ENCODE measurements at places on chromosomes 1 and 21.

- no peak for DNase-seq
Measured at GRCh38 chr1:14881775-14882672, 271.5 kb upstream of the TMEM51 start.

GRCh38 chr1:201409440-201409839 lies 10.3 kb upstream of the LAD1 start:
- DNase-seq = no peak

GRCh38 chr1:48793863-48794262 lies 17.2 kb upstream of the BEND5 start:
- DNase-seq = no peak

DNA sequence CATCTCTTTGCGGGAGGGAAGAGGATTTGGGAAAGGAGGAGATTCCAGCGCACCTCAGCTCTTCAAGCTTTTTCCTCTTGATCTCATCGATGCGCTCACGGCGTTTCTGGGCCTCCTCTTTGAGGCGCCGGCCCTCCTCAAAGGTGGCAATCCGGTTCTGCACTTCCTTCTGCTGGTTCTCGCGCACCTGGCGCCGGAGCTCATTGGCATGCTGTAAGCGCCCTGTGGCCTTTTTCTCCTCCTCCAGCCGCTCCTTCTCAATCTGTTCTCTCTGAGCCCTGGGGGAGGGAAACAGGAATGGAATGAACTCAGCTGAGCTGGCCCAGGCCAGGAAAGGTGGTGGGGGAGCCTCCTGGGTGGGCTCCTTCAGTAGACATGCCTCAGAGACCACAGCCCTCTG lies 10.4 kb upstream of the VSIG8 start:
- no peak for DNase-seq

DNA sequence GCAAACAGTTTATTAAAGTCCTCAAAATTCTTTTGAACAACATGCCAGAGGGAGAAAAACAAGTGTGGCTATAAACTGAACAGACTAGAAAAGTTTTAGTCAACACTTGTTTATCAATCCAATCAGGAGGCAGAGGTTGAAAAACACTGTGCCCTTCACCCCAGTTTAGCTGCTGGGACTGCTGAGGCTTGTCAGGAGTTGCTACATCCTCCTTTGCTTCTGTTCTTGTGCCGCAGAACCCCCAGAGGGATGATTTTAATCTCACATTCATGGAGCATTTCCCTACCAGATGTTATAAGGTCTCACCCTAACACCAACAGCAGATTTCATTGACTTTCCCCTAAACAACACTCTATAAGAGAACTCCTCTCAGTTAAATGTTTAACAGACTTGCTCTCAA lies 321.2 kb downstream of the VAV3 start:
- no peak for DNase-seq

GRCh38 chr1:239247285-239247684 lies 139.1 kb upstream of the CHRM3 start:
- DNase-seq = no peak

GRCh38 chr1:65378247-65378946 lies 42.1 kb upstream of the LEPR start:
- DNase-seq = no peak

DNA sequence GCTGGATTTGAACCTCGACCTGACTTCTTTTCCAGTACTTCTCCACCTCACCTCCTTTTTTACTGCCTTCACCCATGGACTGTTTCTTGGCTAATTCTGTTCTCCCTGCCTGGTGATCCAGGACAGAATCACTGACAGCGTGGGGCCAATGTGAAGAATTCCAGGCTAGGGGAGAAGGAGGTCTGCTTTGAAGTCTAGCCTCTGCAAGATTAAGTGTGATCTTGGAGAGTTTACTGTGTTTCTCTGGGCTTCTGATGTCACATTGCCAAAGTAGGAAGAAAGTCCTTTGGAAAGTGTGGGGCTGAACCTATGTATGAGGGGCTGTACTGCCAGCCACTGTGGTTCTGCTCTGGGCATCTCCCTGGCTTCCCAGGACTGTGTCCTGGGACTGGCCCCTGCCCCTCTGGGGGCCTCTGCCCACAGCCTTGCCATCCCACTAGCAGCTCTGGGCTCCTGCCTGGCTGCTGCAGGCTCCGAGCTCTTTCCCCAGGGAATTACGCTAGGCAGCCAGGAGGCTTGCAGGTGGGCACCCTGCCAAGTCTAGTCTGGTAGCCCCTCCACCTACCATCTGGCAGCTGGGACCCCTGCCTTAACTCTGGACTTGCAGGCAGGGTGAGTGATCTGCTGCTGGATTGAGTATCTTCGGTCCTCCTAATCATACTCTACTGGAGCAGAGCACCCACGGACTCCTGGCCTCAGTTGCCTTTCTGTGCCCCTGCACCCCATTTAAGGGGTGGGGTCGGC lies 52.2 kb downstream of the YARS1 start:
- no peak for DNase-seq

GRCh38 chr1:173193639-173194038 lies 13.5 kb downstream of the TNFSF4 start:
- no peak for DNase-seq

GRCh38 chr1:24745711-24746413 lies 615 bp downstream of the CLIC4 start:
- DNase-seq = peak; percentile 90

GRCh38 chr1:167693425-167694045 lies 28.2 kb upstream of the MPZL1 start:
- DNase-seq = no peak

DNA sequence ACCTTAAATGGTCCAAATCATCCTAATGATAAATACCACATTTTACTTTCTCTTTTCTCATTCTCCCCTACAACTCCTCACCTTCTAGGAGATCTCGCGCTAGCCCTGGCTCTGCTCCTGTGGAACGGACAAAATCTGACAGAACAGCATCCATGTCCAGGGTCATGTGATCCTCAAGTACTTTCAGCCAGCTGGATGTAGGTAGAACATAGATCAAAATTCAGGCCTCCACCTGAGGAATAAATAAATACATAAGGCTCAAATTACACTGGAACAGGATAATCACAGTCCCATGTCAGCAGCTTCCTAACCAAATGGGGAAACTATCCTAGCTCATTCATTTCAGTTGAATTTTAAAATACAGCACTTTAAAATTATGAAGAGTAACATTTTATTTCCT lies 33.2 kb downstream of the OTUD7B start:
- no peak for DNase-seq

DNA sequence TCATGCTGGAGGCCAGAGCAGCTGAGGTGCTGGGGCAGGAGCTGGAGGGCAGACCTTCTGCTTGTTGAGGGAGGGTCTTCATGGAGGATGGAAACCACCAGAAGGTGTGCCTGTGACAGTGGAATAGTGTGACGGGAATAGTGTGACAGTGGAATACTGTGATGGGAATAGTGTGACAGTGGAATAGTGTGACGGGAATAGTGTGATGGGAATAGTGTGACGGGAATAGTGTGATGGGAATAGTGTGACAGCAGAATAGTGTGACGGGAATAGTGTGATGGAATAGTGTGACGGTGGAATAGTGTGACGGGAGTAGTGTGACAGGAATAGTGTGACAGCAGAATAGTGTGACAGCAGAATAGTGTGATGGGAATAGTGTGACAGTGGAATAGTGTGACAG lies 325.1 kb downstream of the HHAT start:
- no peak for DNase-seq

GRCh38 chr1:76158126-76158525 lies 83.6 kb downstream of the ST6GALNAC3 start:
- DNase-seq = no peak

DNA sequence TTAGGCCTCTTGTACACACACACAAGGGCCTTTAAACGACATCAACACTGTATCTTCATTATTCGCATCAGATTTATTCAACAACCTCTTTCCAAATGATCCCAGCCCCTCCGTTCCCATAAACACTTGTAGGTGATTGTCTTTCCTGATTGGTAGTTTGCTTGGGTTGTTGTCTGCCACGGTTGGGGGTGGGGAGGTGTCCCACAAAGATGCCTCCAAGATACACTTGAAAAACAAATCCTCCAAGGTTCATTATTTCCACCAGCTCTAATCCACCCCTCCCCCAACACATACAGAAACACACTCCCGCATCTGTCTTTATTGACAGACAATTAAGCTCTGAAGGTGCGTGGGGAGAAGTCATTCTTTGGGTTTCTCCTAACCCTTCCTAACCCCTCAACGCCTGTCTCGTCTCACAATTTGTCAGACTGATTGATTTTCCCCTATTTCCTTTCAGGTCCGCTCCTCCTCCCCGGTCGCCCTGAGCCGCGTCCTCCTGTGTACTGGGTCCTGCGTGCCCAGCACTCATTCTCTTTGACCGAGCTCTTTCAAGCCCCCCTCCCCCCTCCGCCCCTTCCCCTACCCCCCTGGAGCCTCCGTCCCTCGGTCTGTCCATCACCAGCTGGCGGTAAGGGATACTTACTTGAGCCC lies 1.4 kb downstream of the WDR26 start:
- DNase-seq = no peak

- peak; percentile 82 for DNase-seq
Measured at GRCh38 chr1:68322837-68323687, 90.7 kb upstream of the WLS start.

DNA sequence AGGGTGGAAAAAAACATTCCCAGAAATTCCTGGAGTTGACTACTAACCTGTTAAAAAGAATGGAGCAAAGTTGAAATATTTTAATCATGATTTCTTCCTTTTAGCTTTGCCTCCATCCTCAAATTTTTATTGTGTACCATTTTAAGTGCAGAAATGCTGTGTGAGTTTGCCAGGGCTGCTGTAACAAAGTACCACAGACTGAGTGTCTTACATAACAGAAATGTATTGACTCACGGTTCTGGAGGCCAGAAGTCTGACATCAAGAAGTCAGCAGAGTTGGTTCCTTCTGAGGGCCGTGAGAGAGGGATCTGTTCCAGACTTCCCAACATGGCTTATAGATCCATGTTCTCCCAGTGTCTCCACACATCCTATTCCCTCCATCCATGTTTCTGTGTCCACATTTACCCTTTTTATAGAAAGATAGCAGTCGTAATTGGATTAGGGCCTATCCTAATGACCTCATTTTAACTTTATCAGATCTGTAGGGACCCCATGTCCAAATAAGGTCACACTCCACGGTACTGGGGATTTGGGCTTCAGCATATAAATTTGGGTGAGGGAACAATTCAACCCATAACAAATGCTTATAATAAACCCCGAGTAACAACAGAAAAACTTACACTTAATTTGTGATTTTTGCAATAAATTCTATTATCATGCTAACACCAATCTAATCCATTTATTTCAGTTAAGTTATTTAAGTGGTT lies 12.7 kb downstream of the SNX7 start:
- DNase-seq = no peak

DNA sequence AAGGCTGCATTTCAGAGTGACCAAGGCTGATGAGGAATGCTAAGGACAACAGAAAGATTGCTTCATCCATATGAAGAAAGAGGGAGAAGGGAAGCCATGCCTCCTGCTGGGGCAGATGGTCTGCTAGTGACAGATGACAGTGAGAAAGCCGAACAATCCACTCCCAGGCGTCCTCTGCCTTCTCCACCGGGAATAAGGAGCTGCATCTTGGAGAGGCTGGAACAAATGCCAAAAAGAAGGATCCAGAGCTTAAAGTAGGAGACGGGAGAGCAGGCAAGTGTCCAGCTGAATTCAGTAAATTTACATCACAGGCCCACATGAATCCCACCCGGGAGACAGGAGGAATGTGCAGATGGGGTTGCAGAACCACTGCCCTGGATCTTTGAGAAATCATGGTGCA lies 33.4 kb downstream of the DDX20 start:
- no peak for DNase-seq

DNA sequence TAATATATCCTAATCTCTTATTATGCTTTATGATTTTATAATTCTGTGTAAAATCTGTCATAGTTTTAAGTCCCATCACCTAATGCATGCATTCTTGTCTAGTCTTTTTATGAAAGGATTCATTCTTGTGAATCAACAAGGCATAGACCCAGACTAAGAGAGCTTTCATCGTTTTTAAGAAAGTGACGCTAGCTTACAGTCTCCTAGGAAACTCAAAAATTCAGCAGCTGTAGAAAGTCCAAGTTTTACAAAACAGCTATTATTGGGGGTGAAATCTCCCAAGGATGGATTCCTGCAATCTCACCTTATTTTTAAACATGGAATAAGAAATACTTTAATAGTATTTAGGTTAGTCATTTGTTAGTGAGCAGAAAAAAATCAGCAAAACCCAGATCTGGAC lies 104.7 kb downstream of the NCAM2 start:
- DNase-seq = no peak

- peak; percentile 61 for DNase-seq
Measured at GRCh38 chr1:109790735-109791494, 27.2 kb upstream of the EPS8L3 start.

GRCh38 chr21:40633048-40633447 lies 213.9 kb downstream of the DSCAM start:
- DNase-seq = no peak

DNA sequence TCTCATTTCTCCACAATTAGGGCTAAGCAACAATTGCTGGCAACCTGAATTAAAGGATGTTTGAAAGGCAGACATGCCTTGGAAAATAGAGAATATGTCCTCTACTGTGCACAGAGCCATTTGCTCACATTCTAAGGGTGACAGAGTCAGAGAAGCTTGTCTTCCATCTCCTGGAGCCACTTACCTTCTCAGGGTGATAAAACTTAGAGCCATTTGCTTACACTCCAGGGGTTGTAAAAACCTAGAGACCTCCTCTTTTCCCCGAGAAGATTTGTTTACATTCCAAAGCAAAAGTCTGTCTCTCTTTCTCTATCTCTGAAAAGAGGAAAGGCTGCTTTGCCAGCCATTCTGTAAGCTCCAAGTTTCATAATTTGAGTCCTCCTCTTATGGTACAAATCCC lies 61.3 kb downstream of the LBR start:
- no peak for DNase-seq

- peak; percentile 73 for DNase-seq
Measured at GRCh38 chr1:109821831-109822745, 58.4 kb upstream of the EPS8L3 start.

GRCh38 chr21:15631342-15631741 lies 98.4 kb upstream of the USP25 start:
- no peak for DNase-seq

- no peak for DNase-seq
Measured at GRCh38 chr1:113269168-113269963, 120.9 kb upstream of the MAGI3 start.
